ENCODE measurements at places on chromosomes 3 and 15.

GRCh38 chr15:69091654-69092053 lies 68.8 kb upstream of the GLCE start:
- no peaks in the 10 kb centered on the region for H3K4me1 ChIP-seq
- H3K4me3 ChIP-seq, result no peak overlapping the region
- H3K36me3 ChIP-seq, result no peaks in the 10 kb centered on the region
- H3K27ac ChIP-seq, result no peak overlapping the region

DNA sequence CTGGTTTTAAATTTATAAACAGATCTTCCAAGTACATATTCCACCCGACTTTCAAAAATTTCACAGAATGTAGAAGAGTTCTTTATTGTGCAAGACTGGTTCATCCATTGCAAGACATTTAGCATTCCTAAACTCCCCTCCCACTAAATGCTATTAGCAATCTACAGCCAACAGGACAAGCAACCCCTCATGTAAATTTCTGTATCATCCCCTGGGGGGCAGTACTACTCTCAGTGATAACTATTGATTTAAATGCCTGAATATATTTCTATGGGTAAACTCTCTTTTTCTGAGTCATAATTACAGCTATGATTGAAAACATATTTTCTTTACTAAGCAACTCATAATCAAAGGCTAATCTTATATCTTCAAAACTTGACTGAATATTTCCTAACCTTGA lies 10.7 kb upstream of the SLC15A2 start:
- no peaks in the 10 kb centered on the region for H3K36me3 ChIP-seq
- no peak overlapping the region for H3K4me3 ChIP-seq
- H3K4me1 ChIP-seq, result no peaks in the 10 kb centered on the region
- H3K27me3 ChIP-seq, result no peaks in the 10 kb centered on the region
- no peak for DNase-seq

DNA sequence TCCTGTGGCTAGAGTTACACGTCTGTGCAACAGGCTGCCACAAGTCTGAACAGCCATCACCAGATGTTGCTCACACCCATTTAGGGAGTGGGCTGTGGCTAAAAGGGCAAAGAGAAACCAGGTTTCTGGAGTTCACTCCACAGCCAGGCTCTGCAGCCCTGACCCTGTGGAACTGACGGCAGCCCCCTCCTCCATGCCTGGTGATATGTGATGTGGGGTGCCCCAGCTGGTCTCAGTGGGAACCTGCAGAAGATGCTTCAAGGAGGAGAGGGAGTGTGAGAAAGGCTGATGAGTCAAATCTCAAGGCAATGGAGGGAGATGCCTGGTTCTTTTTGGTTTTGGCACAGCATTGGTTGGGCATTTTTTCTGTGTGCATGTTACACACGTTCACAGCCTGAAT lies 130.6 kb downstream of the TPRA1 start:
- no peaks in the 10 kb centered on the region for H3K36me3 ChIP-seq
- peaks cover 26% of the 10 kb centered on the region for H3K4me1 ChIP-seq
- no peak for DNase-seq
- H3K27me3 ChIP-seq, result peaks cover 9% of the 10 kb centered on the region
- no peak overlapping the region for H3K4me3 ChIP-seq

DNA sequence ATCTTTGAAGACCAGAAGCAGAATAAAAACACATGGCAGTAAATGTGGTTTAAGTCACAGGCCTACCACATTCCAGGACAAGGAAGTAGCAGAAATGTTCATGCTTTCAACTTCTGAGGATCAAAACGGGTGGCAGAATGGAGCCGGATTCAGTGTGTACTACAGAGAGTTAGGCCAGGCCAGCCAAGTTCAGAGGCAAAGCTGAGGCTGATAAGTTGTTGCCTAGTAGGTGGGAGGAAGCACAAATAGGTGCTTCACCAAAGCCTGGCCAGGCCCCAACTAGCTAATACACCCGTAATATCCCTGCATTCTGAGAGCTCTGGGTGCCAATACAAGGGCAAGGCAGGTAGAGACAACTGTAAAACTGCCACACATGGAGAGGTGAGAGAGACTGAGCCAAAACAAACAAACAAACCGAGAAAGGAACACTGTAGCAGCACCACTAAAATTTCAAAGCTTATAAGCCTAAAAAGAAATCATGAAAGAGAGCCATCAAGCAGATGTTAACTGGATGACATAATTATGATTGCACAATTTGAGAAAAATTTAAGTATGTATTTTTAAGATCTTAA lies 156.4 kb upstream of the CBLB start:
- no peaks in the 10 kb centered on the region for H3K36me3 ChIP-seq
- no peak overlapping the region for H3K4me3 ChIP-seq
- H3K4me1 ChIP-seq, result no peaks in the 10 kb centered on the region
- H3K27me3 ChIP-seq, result no peaks in the 10 kb centered on the region
- H3K27ac ChIP-seq, result no peak overlapping the region
- DNase-seq, result no peak

GRCh38 chr15:58957101-58957973 lies 23.9 kb upstream of the SLTM start:
- H3K27me3 ChIP-seq, result no peaks in the 10 kb centered on the region
- peaks cover 4% of the 10 kb centered on the region for H3K4me1 ChIP-seq
- H3K36me3 ChIP-seq, result no peaks in the 10 kb centered on the region

DNA sequence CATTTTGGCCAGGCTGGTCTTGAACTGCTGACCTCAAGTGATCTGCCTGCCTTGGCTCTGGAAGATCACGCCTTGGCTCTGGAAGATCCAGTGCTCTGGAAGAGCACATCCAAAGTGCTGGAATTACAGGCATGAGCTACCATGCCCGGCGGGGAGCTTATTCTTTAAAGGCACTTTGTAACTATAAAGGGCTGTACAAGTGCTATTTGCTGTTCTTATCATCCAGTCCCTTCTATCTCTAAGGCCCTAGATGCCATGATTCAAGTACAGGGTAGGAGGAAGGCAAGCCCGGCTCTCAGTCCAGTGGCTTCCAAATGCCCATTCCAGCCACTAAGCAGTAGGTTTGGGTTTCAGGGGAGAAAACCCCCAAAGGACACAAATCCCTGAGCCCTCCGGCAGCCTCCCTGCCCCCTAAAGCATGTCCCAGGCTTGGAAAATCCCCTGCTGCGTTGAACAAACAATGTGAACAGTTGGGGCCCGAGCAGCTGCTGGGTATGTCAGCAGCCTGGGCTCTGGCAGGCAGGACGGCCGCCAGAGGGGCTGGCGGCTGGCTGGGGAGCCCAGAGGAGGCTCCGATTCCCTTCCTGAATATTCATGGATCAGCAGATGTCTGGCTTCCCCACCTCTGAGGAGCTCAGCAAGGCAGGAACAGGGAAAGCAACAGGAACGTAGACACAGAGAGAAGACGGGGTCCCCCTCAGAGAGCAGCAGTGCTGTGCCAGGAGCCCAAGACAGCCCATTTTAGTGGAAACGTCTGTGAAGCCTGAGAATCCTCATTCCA lies 7.7 kb downstream of the IGDCC4 start:
- peak overlapping the region; percentile 76 for H3K27ac ChIP-seq
- H3K4me3 ChIP-seq, result no peak overlapping the region
- no peaks in the 10 kb centered on the region for H3K36me3 ChIP-seq

GRCh38 chr3:196406811-196407470 lies 25.3 kb downstream of the UBXN7 start:
- no peaks in the 10 kb centered on the region for H3K27me3 ChIP-seq
- H3K4me3 ChIP-seq, result no peak overlapping the region
- DNase-seq, result no peak
- no peak overlapping the region for H3K27ac ChIP-seq

DNA sequence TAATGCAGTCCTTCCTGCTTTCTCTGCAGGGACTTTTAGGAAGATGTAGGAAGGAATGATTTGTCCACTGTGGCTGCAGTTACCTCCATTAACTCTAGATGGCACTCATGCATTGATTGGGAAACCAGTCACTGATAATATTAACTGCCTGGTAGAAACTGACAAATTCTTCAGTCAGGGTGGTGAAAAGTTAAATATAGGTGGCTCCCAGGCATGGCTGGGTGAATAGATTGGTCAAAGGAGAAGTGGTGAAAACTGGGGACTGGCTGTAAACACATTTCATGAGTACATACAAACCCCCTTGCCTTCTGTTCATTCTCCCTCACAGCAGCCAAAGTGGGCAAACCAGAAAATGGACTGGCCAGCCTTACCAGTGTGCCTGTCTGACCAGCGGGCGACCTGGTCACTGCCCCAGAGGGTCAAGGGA lies 333.4 kb downstream of the THSD4 start:
- H3K4me1 ChIP-seq, result peaks cover 25% of the 10 kb centered on the region
- no peak overlapping the region for H3K4me3 ChIP-seq
- H3K36me3 ChIP-seq, result no peaks in the 10 kb centered on the region

DNA sequence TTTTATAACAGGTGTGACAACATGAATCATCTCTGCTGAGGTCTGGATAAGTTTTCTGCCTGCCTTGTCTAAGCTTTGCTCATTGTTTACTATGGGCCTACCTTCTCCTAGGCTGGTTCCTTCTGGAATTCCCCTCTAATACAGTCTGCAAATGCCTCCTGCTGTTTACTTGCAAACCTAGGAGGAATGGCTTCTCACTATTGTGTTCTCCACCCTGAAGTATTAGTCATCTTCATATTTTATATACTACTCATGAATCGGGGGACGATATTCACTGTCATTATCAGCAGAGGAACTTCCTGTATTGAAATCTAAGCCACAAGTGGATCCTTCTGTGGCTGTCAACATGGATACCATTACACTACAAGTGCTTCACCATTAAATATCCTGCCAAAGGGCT lies 154.8 kb downstream of the PLCL2 start:
- H3K27ac ChIP-seq, result no peak overlapping the region
- H3K4me3 ChIP-seq, result no peak overlapping the region
- H3K4me1 ChIP-seq, result peaks cover 5% of the 10 kb centered on the region
- H3K27me3 ChIP-seq, result no peaks in the 10 kb centered on the region
- no peak for DNase-seq
- no peaks in the 10 kb centered on the region for H3K36me3 ChIP-seq

DNA sequence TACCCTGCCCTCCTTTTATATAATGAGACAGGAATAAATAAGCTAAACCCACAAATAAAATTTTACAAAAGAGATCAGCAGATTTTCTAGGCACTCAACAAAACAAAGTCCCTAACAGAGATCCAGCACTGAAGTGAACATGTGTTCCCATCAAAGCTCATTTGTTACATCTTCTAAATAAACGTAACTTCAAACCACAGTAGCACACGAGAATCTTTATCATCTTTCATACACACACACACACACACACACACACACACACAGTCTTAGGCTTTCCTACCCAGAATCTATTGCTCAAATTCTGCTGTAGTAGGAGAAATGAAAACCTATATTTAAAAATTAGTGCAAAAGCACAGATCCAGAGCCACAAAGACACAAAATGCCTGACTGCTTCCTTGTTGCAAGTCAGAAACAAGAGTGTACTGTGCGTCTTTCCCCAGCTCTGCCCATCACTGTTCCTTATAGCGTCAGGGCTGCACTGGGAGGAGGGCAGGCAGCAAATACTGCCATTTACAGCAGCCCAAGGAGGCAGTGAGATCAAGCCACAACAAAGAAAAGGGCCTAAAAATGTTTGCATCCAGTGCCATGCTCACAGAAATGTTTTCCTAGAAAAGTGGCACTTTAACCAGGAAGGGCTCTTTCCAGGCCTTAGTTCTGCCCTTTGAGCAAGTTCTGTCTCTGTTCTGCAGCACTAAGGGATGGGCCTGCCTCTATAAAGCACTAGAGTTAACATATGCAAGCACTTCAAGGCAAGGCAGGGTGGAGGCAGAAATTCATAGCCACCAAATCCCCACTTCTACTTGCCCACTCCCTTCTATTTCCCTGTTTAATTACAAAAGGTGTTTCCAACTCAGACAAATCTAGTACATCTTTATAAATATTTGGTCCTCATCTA lies 6.0 kb downstream of the IP6K1 start:
- peaks cover 74% of the 10 kb centered on the region for H3K4me1 ChIP-seq
- no peak overlapping the region for H3K27ac ChIP-seq
- H3K4me3 ChIP-seq, result no peak overlapping the region
- DNase-seq, result no peak
- no peaks in the 10 kb centered on the region for H3K27me3 ChIP-seq

DNA sequence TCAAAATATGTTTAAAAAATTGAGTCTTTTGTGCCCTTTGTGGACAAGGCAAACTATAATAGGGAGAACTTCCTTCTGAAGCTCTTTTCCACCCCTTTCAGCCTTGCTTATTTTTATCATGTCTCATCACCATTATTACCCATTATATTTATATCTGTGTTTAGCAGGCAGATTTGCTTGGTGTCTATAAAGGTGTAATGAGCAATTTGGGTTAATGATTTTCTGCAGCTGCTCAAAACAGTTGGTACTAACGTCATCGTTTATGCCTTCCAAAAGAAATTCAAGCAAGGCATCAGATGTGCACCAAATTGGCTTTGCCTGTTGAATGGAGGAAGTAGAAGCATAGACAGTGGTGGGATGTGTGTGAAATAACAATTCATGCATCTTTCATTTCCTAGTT lies 483.7 kb upstream of the SGO1 start:
- H3K4me3 ChIP-seq, result no peak overlapping the region
- H3K36me3 ChIP-seq, result no peaks in the 10 kb centered on the region
- H3K4me1 ChIP-seq, result no peaks in the 10 kb centered on the region
- H3K27ac ChIP-seq, result no peak overlapping the region
- H3K27me3 ChIP-seq, result no peaks in the 10 kb centered on the region

DNA sequence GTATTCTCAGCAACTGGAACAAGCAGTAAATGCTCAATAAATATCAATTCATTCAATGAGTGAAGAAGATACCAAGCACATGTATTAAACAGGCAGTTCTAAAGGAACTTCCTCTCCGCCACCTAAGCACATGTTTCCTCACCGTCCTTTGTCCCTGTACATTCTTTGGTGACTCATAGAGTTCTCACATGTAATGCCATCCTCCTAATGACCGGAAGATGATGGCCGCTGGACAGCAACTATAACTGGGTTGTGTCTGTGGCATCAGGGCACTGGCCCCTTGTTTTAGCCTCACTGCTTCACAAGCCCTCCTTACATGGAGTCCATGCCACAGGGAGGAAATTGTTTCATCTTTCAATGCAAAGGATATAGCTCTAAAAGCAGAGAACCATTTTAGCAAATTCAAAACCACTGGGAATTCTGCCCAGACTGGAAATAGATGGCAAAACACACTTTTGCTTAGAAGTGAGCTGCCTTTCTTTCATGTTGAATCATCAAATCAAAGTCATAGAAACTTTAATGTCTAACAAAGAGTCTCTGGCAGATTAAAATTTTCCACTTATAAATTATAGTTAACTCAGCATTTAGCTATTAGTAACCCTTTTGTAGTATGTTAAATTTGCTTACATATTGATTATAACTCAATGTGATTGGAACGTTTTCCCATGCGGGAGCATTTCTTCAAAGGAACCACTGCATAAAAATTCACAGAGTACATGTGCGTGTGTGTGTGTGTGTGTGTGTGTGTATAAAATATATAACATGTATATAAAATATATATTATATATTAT lies 74.1 kb downstream of the GAP43 start:
- H3K36me3 ChIP-seq, result no peaks in the 10 kb centered on the region
- H3K27ac ChIP-seq, result no peak overlapping the region
- H3K4me1 ChIP-seq, result no peaks in the 10 kb centered on the region
- no peak overlapping the region for H3K4me3 ChIP-seq
- DNase-seq, result no peak

DNA sequence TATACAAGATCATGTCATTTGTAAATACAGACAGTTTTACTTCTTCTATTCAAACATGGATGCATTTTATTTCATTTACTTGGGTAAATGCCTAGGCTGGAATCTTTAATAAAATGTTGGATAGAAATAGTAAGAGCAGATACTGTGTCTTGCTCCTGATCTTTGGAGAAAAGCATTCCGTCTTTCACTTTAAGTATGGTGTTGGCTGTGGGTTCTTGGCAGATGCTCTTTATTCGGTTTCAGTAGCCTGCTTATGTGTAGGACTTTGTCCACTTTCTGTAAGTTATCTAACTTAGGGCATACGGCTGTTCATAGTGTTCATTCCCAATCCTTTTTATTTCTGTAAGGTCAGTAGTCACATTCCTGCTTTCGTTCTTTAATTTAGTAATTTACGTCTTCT lies 303.0 kb downstream of the ADAMTS17 start:
- H3K27me3 ChIP-seq, result no peaks in the 10 kb centered on the region
- no peak overlapping the region for H3K4me3 ChIP-seq
- no peak for DNase-seq
- no peaks in the 10 kb centered on the region for H3K36me3 ChIP-seq
- H3K27ac ChIP-seq, result no peak overlapping the region

Data from vagina (tissue), 2 donors.